ENCODE measurements at places on chromosomes 2 and 18.

DNA sequence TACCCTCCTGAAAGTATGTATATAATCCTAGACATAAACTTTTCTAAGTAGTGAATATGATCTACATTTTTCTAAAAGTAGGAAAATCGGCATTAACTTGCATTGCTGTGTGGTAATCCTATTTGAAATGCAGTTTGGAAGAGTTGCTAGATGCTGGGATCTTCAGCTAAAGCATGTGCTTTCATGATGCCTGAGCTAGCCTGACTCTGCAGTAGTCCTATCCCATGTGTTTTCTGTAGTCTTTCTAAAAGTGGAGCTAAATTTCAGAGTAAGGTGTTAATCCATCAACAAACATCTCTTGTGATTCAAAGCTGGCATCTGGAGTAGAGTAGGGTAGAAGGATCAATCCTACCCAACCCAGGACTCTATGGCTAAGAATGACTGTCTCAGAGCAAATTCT lies 229.4 kb downstream of the THSD7B start:
- no peak for DNase-seq

- DNase-seq: no peak
Measured at GRCh38 chr18:79513381-79514081, 117.8 kb downstream of the NFATC1 start.

- DNase-seq: no peak
Measured at GRCh38 chr2:235463893-235464292, 29.9 kb upstream of the AGAP1 start.

- no peak for DNase-seq
Measured at GRCh38 chr2:220123751-220124150, 496.3 kb downstream of the SLC4A3 start.

DNA sequence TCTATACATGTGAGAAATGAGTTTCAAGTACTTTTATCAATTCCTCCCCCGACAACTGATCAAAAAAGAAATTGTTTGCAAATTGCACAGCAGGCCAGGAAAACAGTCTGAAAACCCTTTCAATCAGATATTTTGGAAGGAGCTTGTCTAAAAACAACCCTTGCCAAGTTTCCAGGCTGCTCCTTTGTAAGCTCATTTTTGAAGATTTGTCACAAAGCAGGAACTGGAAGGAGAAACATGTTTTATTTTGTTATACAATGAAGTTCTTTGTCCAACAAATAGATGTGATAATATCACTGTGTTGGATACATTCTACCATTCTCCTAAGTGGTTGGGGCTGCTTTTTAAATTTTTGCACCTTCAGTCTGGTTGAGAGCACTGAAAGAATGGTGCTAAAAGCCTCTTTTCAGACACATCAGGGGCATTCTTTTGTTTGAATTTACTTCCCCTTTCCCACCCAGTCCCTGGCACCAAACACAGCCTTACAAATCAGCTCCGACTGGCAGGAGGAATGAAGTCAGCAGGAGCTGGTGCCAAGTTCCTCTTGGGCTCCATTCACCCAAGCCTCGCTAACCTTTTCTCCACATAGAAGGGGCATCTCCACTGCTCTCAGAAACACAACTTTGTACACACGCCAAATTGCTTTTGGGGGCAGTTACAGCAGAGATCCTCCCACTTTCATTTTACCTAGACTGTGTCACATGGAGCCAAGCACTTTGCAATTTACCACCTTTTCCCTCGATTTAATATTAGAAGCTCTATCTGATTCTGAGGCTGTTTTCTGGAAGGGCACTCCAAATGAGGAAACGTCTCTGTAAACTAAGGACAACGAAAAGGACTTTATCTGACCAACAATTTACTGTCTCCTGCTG lies 88.0 kb downstream of the C1D start:
- no peak for DNase-seq

DNA sequence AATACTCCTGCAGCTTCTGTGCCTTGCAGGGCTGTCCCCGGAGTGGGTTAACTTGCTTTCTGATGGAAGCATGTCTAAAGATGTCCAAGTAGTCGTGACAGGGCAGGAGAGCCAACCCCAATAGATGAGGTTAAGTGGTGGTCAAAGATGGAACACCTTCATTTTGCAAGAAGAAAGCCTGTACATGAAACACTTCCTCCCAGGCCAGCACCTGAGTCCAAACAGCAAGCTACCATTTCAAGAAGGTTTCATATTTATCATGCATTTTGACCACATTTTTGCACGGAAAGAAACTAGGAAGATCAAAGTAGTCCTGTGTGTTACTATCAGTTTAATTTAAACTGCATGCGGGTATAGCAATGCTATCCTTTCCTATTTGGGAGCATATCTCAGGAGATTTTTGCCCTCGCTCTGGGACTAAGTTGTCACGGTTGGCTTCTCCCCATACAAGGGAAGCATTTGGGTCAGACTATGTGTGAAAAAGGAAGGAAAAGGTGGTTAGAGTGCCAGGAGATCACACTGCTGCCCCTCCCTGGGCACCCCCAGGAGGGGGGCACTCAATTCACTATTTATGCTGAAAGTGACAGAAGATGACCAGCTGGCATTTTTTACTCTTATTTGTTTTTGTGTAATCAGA lies 187.6 kb downstream of the ZNF521 start:
- no peak for DNase-seq

GRCh38 chr2:46748121-46748520 lies 167.5 kb downstream of the MCFD2 start:
- DNase-seq: no peak

Data from stimulated activated CD8-positive, alpha-beta memory T cell treated with anti-CD3 and anti-CD28 coated beads, Interleukin-7, amount 100 ng/mL, for 48 hours (primary cell).